Activated T-cell treated with anti-CD3 and anti-CD28 coated beads, Interleukin-2, amount 50 U/mL, for 4 hours (primary cell): ENCODE measurements at places on chromosomes 5 and 9. TPM values are rescaled to one million over a fixed set of nuclear protein-coding genes. Genes with fewer than 3 reads are reported as not detected.

DNA sequence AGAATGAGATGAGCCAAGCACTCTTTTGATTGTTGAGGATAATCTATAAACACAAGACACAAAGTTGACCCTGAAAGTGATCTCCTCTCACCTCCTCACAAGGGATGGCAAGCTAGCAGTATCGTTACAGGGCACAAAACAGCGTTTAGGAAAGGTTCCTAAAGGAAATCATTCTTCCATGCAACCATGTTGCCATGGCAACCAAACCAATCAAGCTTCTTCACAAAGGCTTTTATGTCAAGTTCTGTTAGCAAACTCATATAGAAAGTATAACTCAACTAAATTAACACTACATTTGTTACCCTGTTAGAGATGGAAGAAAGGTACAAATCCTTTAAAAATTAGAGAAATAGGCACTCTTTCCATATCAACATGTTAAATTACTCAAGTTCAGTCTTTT is 1016.8 kb upstream of the DMAC1 start:
- DNase-seq: no peak

- no peak for DNase-seq
Measured at GRCh38 chr9:20508242-20508641, 114.1 kb downstream of the MLLT3 start.

GRCh38 chr9:18861609-18862544 is 171.1 kb downstream of the SAXO1 start:
- DNase-seq: no peak

DNA sequence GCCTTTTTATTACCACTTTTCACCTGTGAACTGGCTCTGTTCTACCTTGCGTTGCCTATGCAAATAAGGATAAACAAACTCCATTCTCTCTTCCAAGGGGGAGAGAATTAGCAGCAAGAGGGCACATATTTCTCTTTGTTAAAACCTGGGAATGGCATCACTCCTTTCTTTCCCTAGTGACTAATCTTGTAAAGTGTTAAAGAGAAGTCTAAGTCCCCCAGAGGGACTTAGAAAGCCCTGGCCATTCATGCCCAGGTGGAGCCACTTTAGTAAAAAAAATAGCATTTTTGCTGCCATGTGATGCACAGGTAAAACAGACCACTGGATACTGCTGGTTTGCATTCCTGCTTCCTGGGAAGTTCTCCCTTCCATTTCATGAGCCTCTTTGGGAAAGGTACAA is 148.4 kb downstream of the MAN2A1 start:
- no peak for DNase-seq

DNA sequence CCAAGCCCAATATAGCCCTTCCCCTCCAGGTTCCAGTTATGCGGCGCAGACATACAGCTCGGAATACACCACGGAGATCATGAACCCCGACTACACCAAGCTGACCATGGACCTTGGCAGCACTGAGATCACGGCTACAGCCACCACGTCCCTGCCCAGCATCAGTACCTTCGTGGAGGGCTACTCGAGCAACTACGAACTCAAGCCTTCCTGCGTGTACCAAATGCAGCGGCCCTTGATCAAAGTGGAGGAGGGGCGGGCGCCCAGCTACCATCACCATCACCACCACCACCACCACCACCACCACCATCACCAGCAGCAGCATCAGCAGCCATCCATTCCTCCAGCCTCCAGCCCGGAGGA is 6.3 kb downstream of the NR4A3 start:
- DNase-seq: no peak

- DNase-seq: no peak
Measured at GRCh38 chr5:157059891-157060290, 975 bp upstream of the HAVCR1 start.

Gene SLC4A9
- not detected for total RNA-seq
